ENCODE measurements at places on chromosomes 1 and 21.
A peak's percentile ranks its signal among the peaks of the same experiment; 100 is the strongest.

DNA sequence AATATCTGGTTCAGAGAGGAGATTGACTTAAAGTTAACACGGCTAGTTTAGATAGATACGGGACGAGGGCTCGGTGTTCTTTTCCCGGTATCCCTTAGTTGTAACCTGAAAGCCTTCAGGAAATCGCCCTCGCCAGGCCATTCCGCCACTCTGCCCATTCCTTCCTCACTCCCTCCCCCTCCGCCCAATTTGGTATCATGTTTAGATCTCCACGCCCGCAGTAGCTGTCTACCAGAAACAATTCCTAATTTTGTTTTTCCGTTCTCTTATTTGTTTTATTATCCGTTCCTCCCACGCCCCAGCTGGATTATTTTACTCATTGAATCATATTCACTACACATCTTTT lies 685 bp upstream of the VAMP4 start:
- DNase-seq = peak; percentile 74

DNA sequence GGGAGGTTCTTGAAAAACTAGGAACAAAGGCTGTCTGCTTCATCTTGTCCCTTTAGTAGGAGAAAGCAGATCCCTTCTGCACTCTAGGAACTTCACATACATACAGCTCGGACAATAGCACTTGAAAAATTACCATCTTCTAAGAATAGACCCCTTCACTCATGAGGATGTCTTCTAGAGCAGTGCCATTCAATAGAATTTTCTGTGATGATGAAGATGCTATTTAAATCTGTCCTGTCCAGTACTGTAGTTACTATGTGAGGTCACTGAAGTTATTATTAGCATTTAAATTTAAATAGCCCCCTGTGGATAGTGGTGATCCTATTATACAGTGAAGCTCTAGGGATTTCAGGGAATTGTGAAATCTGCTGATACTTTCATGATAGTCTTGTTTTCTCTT lies 46.4 kb upstream of the RAB3GAP2 start:
- no peak for DNase-seq

GRCh38 chr1:74690909-74691308 lies 17.3 kb upstream of the ERICH3 start:
- no peak for DNase-seq

DNA sequence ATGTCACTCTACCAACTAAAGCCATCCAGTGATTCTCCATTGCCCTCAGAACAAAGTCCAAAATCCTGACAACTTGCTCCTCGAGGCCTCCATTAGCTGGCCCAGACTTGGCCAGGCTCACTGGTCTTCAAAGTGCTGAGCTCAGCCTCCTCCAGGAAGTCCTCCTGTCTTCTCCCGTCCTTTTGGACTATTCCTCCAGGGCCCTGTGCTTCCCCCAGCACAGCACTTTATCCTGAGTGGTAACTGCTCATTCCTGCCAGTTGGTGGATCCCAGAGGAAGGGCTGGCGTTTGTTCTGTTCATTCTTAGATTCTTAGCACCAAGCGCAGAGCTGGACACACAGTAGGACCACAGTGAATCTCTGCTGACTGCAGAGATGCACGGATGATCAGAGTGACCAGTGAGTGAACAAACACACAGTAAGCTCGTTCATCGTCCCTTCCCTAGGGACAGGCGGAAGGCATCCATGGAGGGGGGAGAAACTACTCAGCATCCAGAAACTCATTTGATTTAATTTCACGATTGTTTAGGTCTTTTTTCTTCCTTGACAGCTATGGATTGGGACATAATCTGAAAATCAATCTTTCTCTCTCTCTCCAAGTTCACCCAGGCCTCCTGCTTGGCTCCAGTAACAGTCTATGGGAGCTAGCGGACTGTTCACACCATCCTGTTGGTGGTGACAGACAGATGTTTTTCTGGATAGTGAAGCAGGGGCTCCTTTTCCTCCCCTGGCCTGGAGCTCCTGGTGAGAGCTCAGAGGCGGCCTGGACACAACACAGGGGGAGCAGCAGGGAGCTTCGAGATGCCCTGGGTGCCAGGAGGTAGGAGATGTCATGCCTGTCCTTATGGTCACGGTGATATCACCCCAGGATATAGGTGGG lies 180.2 kb downstream of the PTPRU start:
- peak; percentile 57 for DNase-seq

- no peak for DNase-seq
Measured at GRCh38 chr1:220084460-220084859, 5.1 kb downstream of the BPNT1 start.

GRCh38 chr1:22851517-22851916 lies 121.1 kb downstream of the LACTBL1 start:
- DNase-seq = no peak

- DNase-seq = peak; percentile 94
Measured at GRCh38 chr21:44949779-44950198, 10.0 kb downstream of the SLX9 start.

- DNase-seq = no peak
Measured at GRCh38 chr21:33244779-33245105, 15.0 kb downstream of the IFNAR2 start.

DNA sequence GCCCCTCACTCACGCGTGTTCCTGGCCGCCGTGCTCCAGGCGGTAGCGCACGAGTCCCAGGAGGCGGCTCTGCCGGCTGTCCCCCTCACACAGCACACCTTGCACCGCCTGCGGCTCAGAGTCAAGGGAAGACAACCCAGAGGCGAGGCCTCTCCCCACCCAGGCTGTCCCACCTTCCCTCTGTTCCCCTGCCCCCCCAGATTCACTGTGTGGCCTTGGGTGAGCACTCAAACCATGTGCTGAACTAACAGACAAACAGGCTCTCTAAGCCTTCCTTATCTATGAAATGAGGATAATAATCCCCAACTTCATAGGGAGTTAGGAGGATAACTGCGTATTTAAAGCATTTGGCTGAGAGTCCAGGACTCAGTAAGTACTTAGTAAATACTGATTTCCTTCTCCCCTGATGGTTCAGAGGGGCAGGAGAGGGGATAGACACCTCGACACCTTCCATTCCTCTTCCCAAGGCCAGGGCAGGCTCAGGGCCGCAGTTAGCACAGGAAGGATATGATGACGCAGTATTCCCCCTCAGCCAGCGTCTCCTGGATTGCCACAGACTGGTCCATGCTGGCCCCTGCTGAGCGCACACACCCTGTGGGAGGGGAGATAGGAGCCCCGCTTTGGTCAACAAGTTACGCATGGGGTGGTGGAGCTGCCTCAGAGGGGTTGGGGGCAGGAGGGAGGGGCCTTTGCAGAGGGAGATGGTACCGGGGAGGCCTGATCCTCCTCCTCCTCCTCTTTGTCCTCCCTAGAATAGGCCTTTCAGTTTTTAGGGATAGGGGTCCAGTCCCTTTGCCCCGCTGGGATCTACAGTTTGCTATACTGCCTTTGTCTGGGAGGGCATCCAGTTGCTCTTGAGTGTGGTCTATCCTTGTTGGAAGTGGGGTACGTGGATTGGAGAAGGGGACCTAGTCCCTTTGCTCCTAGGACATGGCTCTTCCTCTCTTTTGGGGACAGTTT lies 830 bp downstream of the INPP5B start:
- peak; percentile 28 for DNase-seq

GRCh38 chr1:110336300-110337039 lies 2.7 kb upstream of the RBM15 start:
- DNase-seq = no peak

DNA sequence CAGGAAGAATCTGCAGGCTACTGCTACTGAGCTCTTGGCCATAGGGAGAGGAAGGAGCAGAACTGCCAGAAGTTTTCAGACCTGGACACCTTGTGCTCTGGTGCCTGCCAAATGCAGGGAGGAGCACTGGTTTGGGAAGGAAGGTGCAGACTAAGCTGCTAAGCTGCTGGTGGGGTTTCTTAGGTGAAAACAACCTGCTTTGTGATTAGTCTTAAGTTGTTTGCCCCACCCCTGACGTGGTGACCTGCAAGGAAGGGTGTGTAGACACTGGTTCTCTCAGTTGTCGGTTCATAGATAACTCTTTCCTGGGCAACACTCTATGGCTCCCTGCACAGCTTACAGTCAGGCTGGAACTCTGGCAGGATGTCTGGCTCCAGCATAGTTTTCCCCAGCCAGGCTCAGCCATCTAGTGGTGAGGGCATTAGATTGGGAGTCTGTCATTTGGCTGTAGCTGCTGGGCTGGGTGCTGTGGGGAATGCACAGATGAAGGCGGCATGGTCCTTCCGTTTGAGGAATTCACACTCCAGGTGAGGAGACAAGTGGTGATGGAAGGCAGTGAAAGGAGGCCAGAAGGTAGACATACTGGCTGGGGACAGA lies 10.3 kb upstream of the S100A10 start:
- DNase-seq = peak; percentile 62

GRCh38 chr1:60088620-60089155 lies 15.1 kb upstream of the C1orf87 start:
- peak; percentile 14 for DNase-seq
